ENCODE measurements at places on chromosomes 12 and 14.

DNA sequence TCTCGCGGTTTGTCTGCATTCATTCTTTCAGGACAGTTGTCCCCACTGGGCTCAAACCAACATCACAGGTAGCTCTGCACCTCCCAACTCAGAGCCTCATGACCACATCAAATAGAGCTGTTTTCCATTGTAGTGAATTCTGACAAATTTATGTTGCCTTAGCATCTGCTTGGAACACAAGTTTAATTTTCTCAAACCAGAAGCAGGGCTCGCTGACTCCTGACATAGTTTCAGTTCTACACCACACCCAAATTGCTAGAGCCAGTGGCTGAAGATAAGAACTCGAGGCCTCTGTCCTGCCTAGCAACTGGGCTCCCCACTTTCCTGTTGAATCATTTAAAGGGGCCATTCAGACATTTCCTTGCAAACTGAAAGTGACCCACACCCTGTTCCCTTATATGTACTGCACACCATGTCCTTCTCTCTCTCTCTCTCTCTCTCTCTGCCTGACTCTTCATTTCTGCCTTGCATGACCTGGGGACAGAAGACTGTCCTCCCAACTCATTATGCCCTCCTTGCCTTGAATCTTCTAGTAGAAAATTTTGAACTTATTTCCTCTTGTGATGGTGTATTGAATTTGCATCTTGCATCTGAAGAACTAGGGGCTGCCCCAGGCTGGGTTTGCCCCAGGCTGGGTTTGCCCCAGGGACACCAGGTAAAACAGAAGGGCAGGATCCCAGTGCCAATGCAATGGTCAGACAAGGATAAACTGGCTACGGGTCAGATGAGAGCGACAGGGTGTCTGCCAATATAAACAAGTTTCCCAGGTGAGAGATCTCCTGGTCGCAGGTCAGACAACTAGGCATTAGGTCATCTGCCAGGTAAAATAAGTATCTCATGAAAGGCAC, 9.7 kb upstream of the WSCD2 start:
- DNase-seq, result no peak

DNA sequence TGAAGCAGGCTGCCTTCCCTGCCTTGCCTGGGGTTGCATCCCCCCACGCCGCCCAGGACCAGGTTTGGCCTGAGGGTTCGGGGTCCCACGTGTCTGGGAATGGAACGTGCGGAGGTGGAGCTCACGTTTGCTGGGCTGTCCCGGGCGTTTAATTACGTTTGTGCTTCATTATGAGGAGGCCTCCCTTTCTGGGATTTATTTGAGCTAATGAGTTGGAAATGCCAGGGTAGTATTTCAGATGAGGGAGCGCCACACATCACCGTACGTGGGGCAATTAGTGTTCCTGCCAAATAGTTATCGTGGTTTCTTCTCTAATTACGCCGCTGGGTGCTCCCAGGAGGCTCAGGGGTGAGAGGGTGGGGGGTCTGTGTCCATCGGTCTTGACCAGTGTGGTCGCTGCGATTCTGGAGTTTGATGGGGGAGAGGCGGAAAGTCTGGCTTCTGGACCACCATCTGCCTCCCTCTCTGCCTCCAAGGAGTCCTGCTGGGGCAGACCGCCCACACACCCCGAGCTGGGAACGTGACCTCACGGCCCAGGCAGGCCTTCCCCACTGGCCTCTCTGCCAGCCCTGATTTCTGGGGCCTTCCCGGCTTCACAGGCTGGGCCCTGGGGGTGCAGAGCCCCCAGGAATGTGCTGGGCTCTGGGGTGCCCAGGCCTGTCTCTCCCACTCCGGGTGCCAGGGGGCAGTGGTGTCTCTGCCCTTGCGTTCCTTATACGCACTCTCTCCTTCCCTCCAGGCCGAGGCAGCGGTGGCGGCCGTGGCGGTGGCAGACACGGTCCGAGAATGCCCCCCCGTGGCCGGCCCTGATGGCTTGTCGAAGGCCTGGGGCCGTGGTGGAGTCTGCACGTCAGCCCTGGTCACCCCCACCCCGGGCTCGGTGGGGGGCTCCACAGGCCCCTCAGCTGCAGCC, 18.9 kb downstream of the KIF26A start:
- no peak for DNase-seq

GRCh38 chr12:19576506-19577280, 137.4 kb downstream of the AEBP2 start:
- DNase-seq, result peak; percentile 24

- DNase-seq, result no peak
Measured at GRCh38 chr12:52776913-52777395, at the start of gene KRT76. TSS of gene KRT76 (minus strand) at chr12:52777345. CDS start at chr12:52777291, 54 bp downstream.

DNA sequence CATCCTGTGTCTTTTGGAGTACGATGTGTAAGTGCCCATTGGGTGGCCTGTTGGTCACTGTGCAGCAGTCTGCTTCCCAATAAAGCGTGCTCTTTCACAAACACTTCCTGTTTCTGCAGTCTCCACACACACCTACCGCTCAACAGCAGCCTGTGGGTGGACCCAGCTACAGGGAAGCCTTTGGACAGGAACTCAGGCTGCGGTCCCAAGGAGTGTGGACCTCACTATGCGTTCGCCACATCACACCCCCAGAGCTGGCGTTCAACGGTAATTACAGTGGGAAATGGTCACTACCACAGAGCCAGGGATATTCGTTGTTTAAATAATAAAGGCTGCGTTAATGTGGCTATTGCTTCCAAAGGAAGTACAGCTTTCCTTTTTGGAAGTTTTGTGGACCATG, 16.2 kb downstream of the PSMC1 start:
- DNase-seq, result no peak

- no peak for DNase-seq
Measured at GRCh38 chr14:49955024-49955423, 62.1 kb downstream of the ARF6 start.

Measured in fibroblast of gingiva (primary cell).